ENCODE measurements at places on chromosomes 6 and 20.

DNA sequence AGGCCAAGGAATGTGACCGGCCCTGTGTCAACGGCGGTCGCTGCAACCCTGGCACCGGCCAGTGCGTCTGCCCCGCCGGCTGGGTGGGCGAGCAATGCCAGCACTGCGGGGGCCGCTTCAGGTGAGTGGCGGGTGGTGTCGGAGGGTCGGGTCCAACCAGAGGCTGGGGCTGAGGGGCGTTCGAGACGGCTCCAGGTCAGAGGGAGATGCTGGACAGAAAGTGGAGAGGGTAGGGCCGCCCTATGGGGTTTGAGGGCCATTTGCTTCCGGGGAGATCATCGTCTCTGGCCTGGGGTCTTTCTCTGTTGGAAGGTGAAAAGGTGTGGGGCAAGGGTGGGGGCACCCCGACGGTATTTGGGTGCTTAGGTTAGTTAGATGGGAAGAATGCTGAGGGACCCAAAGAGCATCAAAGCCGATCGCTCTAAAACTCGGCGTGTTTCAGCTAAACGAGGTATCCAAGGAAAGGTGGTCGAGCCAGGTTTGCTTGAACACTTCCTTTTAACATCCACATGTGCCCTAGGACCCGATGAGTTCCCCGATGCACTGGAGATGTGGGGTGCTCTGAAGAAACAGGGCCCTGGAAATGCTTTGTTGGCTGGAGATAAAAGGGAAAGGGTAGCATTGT is 691 bp downstream of the ATRN start:
- no peak for DNase-seq

- peak; percentile 32 for DNase-seq
These were observed 148.1 kb downstream of the ZDHHC14 start for GRCh38 chr6:157528931-157529653.

- DNase-seq = no peak
These were observed 263.0 kb downstream of the PAX1 start for GRCh38 chr20:21968486-21968885.

DNA sequence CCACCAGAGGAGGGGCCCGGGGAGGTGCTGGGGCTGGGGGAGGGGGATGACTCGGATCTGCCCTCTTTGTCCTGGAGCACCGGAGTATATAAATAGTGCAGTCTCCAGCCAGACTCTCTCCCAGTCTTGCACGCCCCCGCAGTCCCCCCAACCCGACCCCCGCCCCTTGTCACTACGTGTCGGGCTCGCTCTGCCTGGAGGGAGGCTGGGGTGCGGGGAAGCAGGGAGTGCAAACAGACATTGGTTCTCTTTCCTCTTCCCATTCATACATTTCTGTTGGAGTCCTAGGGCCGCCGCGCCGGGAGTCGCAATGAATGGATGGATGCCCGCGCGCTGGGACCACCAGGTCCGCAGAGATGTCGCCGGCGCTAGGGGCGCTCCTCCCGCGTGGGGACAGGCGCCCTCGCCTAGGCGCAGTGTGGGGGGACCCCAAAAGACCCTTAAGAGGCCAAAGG is 179.3 kb downstream of the TBXT start:
- peak; percentile 72 for DNase-seq

DNA sequence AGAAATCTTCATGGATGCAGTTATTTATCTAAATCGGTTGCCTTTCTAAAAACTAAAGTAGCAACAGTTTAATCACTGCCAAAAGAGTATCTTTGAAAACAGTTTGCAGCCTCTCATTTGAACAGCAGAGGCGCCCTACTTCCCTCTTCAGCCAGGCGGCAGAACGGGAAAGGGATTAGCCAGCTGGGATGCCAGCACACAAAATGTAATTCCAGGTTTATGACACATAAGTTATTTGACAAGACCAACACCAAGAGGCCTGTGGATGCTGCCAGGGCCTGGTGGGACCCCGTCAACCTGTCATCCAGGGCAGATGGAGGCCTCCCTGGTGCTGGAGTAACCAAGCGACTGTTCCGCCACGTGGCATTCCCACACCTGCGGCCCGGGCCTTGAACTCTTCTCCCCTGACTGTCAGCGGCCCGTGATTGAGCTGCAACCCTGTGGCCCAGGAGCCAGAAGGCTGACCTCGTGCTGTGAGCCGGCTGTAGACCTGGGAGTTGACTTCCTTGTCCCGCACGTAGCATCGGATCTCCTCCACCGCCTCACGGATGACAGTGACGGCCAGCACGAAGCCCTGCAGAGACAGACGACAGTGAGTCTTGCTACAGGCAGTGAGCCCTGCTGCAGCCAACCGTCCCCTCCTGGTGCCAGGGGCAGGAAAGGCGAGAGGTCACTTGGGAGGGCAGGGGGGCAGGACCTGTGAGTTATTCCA is 55.5 kb downstream of the ATP9A start:
- peak; percentile 36 for DNase-seq

GRCh38 chr6:18240230-18240629 is 24.1 kb downstream of the DEK start:
- DNase-seq = no peak

GRCh38 chr6:128784266-128784665 is 98.7 kb upstream of the LAMA2 start:
- no peak for DNase-seq

DNA sequence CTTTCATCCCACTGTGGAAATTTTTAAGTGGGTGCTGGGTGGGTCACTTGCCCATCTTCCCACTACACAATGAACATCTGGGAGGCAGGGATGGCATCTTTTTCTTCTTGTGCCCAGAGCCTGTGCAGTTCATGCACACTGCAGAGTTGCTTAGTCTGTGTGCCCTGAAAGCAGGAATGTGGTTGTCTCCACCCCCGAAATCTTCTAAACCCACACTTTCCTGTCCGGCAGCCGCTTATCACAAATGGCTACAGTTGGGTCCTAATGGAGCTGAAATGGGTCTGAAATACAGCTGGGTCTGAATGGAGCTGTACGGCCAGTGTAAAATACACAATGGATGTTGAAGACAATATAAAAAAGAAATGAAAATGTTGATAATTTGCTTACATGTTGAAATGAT is 112.1 kb upstream of the PMEPA1 start:
- no peak for DNase-seq

GRCh38 chr6:21085211-21085610 is 508.3 kb upstream of the SOX4 start:
- no peak for DNase-seq

DNA sequence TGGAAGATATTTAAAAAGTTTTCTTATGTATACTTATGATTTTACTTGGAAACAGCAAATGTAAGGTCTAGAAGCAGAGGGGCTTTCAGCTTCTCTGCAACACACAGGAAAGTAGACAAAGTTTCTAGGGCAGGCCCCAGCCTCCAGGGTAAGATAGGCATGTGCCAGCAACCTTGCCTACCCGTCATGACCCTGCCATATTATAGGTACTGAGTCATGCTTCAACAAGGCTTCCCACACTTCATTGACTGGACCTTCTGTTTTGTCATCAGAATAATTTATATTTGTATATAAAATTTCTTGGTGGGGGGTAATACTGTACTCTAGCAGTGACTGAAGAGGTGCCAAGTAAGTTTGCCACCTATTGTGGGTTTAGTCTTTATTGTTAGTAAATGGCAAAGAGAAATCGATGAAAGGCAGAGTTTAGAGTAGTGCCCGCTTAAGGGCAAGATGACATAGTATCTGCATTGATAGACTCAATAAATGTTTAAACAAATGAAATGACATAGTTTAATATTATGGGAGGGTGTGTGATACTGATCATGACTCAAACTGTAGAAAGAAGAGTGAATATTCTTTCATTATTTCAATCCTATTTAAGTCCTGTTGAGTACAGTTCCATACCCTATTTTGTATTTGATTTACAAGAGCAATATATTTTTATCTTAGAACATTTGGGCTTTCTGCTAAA is 95.6 kb downstream of the JARID2 start:
- DNase-seq = no peak

DNA sequence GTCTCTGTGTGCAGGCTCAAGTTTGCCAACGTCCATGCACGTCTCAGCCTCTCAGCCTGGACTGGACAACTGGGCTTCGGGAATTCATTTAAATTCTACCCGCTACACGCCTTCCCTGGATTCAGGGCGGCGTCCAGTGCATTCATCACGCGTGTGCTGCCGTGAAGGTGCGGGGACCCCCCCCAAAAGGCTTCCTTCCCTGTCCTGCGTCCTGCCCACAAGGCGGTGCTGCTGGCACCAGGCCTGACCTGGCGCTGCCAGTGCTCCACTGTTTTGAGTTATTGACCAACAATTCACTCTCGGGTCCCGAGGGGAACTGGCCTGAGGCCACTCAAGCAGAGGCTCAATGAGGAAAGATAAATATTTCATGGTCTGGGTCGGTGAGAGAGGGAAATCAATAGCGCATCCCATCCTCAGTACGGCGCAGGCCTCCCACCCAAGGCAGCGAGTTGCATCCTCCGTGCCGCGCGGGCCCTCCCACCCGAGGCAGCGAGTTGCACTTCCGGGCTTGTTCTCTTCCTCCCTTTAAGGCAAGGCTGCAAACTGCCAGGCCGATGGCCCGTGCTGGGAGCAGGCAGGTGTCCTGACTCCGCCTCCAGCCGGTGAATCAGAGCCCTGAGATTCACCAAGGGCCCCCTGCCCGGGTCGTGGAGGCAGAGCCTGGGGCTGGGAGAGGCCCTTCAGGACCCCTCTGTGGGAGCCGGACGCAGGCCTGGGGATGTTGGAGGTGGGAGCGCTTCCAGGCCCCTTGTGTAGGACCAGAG is 22.8 kb upstream of the BHLHE23 start:
- peak; percentile 82 for DNase-seq

DNA sequence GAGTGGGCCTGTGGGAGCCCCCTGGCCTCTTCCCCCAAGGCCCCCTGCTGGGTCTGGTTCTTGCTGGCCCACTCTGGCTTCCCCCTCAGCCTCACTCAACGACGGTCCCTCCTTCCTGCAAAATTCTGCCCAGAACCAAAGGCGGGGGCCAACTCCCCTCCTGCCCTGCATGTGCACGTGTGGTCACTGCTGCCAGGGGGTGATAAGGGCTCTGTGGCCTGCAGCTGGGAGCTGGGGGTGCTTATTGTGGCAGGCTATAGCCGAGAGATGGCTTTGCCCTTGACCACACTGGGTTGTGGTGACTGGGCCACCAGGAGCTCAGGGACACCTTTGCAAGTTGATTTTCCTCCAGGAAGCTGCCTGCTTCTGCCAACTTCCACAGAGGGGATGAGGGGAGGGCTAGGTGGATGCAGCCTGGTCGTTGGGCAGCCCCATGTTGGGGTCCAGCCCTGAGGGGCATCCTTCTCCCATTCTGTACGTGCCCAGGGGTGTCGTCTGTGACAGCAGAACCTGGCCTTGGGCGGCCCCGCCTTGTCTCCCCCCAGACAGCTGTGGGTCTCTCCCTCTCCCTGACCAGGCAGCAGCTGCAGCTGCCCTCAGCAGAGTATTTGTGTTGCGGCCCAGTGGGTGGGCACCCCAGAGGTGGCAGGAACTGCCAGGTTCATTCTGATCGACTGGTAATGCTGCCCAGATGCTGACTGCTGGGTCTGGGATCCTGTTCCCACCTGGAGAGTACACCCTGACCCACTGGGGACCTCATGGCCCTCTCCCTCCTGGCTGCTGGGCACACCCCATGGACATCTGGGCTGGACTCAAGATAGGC is 5.6 kb downstream of the TCEA2 start:
- no peak for DNase-seq

GRCh38 chr6:12132351-12133222 is 120.5 kb downstream of the HIVEP1 start:
- DNase-seq = no peak

DNA sequence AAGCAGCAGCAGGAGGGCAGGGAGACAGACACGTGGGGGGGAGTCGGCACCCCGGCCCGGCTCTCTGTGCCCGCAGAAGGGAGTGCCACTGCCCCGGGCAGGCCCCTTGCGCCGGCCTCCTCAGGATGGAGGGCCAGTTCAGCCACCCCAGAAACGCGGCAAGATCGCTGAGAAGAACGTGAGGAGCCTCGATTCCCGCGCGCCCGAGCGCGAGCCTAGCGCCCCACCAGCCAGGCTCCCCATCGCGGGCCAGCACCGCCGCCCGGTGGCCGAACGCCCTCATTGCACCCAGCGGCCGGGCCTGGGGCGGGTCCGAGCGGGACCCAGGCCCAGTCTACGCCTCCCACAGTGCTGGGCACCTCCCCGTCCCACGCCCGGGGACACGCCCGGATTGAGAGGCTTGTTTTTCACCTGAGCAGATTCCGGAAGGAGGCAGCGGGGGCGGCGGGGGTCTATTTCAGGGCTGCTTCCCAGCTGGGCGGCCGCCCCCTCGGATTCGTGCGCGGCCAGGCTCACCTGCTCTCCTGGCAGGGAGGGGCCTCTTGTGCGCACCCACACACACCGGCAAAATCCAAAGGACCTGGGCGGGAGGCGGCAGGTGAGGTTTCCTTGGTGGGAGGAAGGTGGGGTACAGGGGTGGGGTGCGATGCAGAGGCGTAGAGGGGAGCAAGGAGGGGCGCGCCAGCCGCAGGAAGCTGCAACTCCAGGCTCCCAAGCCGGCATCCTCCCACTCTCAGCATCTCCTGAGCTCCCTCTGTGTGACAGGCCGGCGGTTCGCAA is 9.0 kb upstream of the GRM4 start:
- DNase-seq = peak; percentile 89

GRCh38 chr6:127148511-127148910 is 30.0 kb downstream of the RSPO3 start:
- no peak for DNase-seq

DNA sequence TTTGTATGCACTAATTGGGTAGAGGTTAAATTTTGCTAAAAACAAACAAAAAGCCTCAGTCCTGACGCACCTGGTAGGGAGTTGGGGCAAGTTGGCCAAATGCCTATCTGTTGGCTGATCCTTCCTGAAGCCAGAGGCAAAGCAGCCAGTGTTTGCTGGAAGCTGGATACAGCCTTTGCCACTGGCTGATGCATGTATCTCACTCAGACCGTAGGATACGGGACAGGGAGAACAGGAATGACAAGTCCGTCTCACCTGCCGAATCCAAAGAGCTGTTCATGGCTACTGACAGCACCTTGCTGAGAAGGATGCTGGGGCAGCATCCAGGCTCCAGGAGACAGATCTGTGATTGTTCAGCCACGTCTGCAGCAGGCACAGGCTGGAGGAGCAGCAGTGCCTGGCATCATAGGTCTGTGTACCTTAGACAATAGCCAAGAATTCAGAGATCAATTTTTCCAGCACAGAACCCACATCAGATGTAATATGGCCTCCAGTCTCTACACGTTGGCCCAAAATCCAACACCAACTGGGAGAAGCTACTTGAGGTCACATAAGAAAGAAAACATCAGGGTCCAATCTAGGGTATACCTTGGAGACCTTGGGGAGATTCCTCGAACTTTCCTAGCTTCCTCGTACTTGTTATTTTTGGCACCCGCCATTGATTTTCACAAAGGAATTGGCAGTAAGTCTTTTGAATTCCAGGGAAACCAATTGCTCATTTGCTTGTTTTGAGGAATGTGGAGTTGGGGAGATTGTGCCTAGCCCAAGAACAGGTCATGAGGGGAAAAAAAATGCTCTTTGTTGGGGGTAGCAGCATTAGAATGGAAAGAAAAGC is 108.5 kb upstream of the ARMC2 start:
- no peak for DNase-seq

DNA sequence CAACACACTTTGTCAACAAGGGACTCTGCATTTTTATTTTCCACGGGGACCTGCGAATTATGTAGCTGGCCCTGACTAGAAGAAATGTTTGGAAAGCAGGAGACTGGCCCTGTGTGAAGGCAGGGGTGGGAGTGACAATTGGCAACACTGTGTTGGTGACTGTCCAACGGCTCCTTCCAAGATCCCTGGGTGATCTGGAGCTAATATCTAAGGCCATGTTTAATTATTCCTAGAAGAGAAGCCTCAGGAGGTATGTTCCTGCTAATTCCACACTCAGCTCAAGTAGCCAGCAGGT is 13.7 kb downstream of the SLC22A23 start:
- DNase-seq = no peak
